Left forelimb (tissue), 1 donor: ENCODE measurements at places on chromosomes 11 and 22.
A peak's percentile ranks its signal among the peaks of the same experiment; 100 is the strongest.

DNA sequence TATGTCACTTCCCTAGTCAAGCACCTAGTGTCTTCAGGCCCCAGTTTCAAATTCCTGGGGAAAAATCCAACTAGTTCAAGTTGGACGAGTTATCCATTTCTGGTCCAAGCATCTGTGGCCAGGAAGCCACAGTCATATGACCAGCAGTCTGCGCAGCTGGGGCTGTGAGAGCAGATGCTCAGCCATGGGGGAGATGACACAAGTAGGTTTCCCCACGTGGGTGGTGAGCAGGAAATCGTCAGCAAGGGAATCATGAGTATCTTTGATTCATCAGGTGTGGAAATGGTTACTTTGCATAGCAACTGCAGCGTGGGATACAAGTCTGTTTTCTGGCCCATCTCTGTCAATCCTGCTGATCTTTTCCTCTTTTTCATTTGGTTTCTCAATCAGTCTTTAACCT, 185.3 kb downstream of the C11orf91 start:
- no peak for DNase-seq

GRCh38 chr22:37710675-37711074, 13.8 kb downstream of the TRIOBP start:
- no peak for DNase-seq

- no peak for DNase-seq
These were observed 43.4 kb downstream of the APOL5 start for GRCh38 chr22:35761037-35761436.

DNA sequence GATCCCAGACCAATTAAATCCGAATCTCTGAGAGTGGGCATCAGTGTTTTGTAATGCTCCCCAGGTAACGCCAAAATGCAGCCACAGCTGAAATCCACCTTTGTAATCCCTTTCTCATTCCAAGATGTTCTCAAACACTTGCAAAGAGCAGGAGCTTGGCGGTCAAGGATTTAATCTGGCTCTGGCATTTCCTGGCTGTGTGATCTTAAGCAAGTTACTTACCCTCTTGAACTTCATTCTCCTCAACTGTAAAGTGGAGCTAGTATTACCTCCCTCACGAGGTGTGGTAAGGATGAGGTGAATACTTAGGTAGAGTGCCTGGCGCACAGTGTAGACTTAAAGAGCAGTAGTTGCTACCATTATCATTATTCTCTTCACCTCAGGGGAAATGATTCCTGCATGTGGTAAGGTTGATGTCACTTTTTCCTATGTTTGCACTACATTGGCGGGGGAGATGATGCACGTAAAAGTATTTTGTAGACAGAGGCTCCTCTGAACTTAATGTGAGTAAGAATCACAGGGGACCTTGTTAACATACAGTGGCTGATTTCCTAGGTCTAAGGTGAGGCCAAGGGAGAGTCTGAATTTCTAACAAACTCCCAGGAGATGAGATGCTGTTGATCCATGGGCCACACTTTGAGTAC, 210.4 kb upstream of the PITPNB start:
- no peak for DNase-seq

- DNase-seq: no peak
These were observed 291.1 kb upstream of the C11orf87 start for GRCh38 chr11:109130910-109131309.

DNA sequence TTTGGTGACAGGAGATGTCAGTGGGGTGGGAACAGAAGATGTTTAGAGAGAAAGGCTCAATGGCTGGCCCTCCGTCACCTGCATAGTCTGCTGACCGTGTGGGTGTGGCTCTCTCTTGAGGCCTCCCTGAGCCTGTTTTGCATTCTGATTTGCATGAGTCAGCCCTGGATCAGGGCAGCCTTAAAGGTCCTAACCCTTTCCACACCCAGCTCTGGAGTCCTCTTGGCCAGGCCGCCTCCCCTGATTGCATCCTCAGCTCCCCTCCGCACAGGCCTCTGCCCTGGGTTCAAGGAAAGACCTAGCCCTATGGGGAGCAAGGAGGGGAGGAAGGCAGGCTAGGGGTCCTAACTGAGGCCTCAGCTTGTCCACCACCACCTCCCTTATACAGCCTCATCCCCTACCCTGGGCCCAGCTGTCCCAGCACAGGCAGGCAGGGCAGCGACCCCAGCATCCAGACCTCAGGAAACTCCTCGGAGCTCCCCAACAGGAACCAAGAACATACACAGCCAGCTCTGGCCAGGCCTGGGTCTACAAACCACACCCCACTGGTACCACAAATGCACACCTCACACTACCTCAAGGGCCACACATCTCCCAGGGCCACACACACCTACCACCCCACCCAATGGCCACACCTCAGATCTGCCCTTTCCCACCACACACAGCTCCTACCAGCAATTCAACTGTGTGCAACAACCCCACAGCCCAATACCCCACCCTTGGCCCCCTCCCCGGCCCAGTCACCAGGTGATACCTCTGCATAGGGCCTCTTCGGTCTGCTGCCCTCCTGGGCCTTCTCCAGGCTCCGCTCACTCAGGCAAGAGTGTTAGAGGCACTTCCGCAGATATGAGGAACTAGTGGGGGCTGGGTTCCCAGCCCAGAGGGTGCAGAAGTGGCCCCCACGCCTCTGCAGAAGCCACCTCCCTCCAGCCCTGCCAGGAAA, 13.7 kb downstream of the ARAP1 start:
- DNase-seq: no peak

- no peak for DNase-seq
These were observed 901 bp upstream of the PARVA start for GRCh38 chr11:12376259-12377081.

DNA sequence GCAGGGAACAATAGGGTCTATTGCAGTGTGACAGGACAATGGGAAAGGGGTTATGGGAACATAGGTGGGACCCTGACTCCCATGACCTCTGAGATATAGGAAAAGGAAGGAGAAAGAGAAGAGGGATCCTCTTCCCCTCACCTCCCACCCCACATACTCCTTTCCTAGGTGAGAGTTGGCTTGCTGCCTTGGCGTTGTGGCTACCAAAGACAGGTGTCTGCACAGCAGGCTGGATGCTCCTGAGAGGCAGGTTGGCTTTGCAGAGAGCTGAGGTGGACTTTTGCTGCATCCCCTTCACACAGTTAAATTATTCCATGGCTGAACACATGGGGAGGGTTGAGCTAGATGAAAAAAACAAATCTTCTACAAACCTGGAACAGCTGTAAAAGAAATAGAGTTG, 80.7 kb downstream of the SYT9 start:
- no peak for DNase-seq

- DNase-seq: no peak
These were observed 50.0 kb upstream of the NFRKB start for GRCh38 chr11:129945373-129945772.

GRCh38 chr11:124724979-124725718, 14.6 kb upstream of the NRGN start:
- no peak for DNase-seq

DNA sequence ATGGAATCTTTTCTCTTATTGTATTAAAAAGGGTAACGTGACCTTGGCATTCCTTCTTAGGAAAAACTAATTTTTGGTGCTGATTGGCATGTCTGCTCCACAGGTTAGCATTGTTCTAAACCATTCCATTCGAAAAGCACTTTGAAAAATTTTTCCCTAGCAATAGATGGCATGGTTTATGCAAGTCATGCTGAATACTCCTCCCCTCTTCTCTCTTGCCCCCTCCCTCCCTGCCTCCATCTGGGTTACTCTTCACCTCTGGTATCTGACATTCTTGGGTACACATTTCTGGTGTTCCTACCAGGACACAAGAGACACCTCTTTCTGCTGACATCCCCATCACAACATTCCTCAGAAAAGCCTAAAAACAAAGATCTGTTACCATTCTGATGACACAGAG, 1.5 kb upstream of the SLC22A25 start:
- DNase-seq: no peak

DNA sequence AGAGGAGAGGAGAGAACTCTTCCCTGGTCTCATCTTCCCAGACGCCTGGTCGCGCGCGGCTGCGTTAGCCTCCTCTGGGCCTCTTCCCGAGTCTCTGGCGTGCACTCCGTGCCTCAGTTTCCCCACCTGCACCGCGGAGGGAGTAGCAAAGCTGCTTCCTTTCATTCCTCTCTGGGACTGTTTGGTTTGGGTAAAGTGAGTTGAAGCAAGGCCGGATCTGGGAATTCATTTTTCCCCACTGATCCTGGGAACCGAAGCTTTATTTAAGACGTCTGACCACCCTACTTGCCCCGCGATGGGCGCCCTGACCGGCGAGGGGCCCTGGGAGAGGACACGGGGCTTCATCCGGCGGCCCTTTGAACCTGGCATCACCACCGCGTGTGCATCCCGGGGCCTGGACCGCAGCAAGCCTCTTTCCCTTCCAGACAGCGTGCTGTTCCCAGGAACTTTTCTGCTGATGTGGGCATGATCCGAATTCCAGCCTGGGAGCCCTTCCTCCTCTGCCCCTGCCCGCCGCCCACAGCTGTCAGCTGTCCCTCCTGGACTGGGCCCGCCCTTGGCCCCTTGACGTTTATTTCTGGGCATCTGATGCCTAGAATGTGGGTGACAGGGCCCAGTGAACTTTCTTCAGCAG, 758 bp downstream of the LDLRAD3 start:
- peak; percentile 72 for DNase-seq

GRCh38 chr22:40726514-40726913, 47.2 kb downstream of the MCHR1 start:
- DNase-seq: no peak

- peak; percentile 68 for DNase-seq
These were observed 58.1 kb downstream of the LINC01488 start for GRCh38 chr11:69539416-69540117.

DNA sequence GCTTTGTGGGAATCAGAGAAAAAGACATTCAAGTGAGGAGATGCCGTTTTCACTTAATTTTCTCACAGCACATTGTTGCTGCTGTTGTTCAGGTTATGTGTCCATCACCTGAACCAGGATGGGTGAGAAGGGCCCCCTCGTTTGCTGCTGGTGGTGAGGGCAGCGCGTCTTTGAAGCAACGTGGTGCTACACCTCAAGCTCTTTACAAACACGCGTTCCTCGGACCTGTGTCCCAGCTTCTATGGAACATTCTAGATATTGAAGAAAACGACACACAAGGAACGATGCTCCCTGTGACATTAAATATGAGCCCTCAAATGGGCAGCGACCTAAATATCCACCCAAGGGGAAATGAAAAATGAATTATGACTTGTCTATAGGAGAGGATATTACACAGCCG, 418.6 kb downstream of the MN1 start:
- no peak for DNase-seq

DNA sequence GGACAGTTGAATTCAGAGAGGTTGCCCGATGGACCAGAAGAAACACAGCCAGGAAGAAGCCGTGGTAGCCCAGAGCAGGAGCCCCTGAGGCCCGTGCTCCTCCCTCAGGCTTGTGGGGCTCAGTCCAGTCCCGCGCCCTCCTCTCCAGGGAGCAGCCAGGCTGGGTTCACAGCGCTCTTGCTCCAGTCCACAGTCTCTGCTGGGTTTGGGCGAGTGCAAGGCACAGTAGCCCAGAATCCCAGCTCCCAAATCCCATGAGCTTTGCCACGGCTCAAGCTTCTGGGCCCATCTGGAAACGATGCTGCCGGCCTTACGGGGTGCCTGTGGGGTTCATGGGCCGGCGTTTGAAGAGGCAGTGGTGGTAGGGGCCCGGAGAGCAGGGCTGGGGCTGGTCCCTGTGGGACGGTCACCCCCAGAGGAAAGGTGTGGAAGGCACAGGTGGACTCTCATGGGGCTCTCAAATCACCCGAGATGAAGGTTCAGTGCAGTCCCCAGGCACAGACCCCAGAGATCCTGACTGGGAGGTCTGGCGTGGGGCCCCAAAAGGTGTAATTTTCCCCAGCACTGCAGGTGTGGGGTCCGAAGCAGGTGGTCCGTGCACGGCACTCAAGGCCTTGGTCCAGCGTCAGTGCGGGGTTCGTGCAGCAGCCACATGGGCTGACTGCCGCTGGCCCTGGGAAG, 30.6 kb upstream of the ATXN10 start:
- DNase-seq: no peak

GRCh38 chr11:11229647-11230046, 123.4 kb downstream of the CSNK2A3 start:
- DNase-seq: no peak

GRCh38 chr11:109015283-109015682, 350.4 kb downstream of the DDX10 start:
- no peak for DNase-seq

- no peak for DNase-seq
These were observed 23.5 kb downstream of the B3GAT1 start for GRCh38 chr11:134388590-134388989.

- DNase-seq: no peak
These were observed 9.6 kb downstream of the PARVB start for GRCh38 chr22:44033694-44034093.

DNA sequence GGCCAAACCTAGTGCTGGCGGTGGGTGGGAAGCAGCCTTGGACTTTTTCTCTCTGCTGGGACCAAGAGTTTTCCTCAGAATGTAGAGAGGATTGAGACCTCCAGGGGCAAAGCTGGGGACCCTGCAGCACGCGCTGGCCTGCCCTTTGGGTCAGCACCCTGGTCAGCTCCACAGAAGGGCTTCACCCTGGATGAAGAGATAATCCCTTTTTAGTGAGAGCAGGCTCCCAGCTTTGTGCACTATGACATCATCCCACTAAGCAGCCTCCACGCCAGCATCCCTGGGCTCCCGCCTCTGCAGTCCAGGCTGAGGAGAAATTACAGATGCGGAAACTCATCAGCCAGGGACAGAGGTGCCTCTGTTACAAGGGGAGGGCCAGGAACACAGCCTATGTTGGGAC, 23.5 kb downstream of the DRICH1 start:
- no peak for DNase-seq

DNA sequence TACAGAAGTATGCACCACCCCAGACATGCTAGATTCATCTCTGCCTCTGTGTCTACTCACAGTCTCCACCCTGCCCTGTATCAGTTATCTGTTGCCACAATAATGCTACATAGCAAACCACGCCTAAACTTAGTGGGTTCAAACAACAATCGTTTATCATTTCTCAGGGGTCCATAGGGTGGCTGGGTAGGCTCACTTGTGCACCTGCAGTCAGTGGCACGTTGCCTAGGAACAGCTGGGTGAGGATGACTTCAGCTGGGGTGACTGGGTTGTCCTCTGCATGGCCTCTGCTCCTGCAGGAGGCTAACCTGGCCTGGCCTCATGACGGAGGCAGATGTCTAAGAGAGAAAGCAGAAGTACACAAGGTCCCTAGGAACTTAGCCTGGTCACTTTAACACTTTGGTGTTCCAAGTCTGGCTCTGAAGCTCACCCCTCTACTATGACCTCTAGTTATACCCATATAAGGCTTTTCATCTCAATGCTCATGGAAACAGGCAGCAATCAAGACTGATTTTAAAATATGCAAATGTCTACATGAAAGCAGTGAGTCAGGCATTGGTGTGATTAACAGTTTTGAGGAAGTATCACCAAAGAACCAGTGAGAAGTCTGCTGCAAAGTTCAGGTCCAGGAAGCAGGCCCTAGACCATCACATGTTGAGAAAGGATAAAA, 10.7 kb downstream of the OLFML1 start:
- DNase-seq: no peak

- DNase-seq: no peak
These were observed 14.0 kb upstream of the PARVG start for GRCh38 chr22:44166498-44167276.

- DNase-seq: no peak
These were observed 500.6 kb upstream of the CHORDC1 start for GRCh38 chr11:90723475-90723874.

GRCh38 chr11:44528103-44528502, 37.4 kb upstream of the CD82 start:
- no peak for DNase-seq
